ENCODE measurements at places on chromosomes 2 and 18. TPM values are rescaled to one million over a fixed set of nuclear protein-coding genes. Genes with fewer than 3 reads are reported as not detected.

NDUFB3 gene
- 55.4 TPM for total RNA-seq

- H3K4me1 ChIP-seq: peaks cover 18% of the 10 kb centered on the region
- H3K27me3 ChIP-seq: no peaks in the 10 kb centered on the region
- no peak for DNase-seq
- H3K36me3 ChIP-seq: peaks cover 50% of the 10 kb centered on the region
- no peak overlapping the region for H3K4me3 ChIP-seq
These were observed 172.8 kb downstream of the ANTXR1 start for GRCh38 chr2:69185807-69186206.

DNA sequence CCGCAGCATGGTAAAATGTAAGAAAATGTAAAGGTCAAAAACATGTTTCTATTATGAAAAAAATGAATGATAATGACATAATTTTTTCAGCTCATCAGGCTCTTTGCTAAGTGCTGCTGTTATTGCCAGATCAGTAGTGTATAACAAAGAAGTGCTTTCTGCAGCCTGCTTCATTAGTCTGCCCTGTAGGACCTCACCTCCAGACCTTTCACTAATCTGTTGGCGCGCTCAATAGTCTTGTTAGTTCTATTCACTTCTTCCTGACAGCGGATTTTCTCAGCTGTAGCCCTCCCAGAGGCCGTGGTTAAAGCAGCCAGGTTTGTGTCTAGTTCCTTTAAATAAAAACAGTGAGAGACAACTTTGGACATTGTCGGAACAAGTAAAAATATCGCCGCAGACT, 97.7 kb downstream of the CDCA7 start:
- H3K4me1 ChIP-seq: no peaks in the 10 kb centered on the region
- H3K36me3 ChIP-seq: no peaks in the 10 kb centered on the region
- H3K27me3 ChIP-seq: peaks cover 27% of the 10 kb centered on the region

- no peak for DNase-seq
- no peaks in the 10 kb centered on the region for H3K36me3 ChIP-seq
- H3K27me3 ChIP-seq: no peaks in the 10 kb centered on the region
- no peak overlapping the region for H3K27ac ChIP-seq
- no peak overlapping the region for H3K4me3 ChIP-seq
These were observed 430.1 kb downstream of the FBXO15 start for GRCh38 chr18:73717570-73717969.
